Large intestine (tissue), 12 donors: ENCODE measurements at places on chromosomes 13 and 19. TPM values are rescaled to one million over a fixed set of nuclear protein-coding genes. Genes with fewer than 3 reads are reported as not detected.

ABHD13 gene
- polyA plus RNA-seq = 12.9 TPM

PSPN gene
- 2.5 TPM for polyA plus RNA-seq

KLK2 gene
- polyA plus RNA-seq = 0.15 TPM

LMTK3 gene
- polyA plus RNA-seq = 7.2 TPM

ZNF429 gene
- 21.7 TPM for polyA plus RNA-seq

PLVAP gene
- 35.6 TPM for polyA plus RNA-seq

OR7D2 gene
- 0.03 TPM for polyA plus RNA-seq

GRCh38 chr13:95260031-95260525 is 41.2 kb downstream of the ABCC4 start:
- H3K36me3 ChIP-seq = no peaks in the 10 kb centered on the region
- peaks cover 28% of the 10 kb centered on the region for H3K4me1 ChIP-seq
- no peaks in the 10 kb centered on the region for H3K27me3 ChIP-seq
- H3K4me3 ChIP-seq = no peak overlapping the region
- H3K27ac ChIP-seq = no peak overlapping the region

DNA sequence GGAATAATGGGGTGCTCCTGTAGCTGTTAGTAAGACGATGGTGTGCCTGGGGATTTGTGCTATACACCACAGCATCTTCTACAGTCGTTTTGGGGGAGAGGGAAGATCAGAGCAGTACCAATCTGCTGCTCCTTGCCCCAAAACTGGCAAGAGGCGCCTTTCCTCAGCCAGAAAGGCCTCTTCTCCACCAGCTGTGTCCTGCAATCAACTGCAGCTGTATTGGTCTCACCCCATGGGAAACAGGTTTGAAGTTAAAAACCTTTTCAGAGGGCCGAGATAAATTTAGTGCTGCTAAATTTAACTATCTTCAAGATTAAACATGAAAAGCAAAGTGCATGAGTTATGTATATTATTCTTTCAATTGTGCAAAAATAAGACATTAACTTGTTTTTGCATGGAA is 1.2 kb upstream of the RNASEH2B start:
- H3K27me3 ChIP-seq = no peaks in the 10 kb centered on the region
- DNase-seq = no peak
- no peaks in the 10 kb centered on the region for H3K36me3 ChIP-seq
- H3K4me1 ChIP-seq = peaks cover 14% of the 10 kb centered on the region
- H3K27ac ChIP-seq = no peak overlapping the region

DNA sequence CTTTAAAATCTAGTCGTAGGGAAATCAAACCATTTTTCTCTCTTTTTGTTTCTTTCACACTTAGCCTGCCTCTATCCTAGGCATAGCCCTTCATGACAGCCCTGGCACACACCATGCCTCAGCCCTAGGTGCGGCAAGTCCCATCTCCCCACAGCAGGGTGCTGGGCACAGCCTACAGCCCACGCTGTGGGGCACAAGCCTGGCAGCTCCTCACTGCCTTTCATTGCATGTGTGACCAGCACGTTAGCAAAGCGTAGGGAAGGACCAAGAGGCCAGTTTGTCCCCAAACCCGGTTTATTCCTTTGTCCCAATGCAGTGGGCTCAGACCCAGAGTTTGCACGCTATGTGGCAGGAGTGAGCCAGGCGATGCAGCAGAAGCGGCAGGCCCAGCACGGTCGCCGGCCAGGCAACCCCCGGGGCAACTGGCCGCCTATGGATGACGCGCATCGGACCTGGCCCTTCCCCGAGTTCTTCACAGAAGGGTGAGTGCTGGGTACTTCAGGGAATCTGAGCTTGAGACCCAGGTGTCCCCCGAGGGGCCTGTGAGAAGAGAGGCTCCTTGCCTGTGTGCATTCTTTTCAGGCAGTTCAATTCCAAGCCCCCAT is 17.3 kb upstream of the GPI start:
- H3K27me3 ChIP-seq = no peaks in the 10 kb centered on the region
- H3K36me3 ChIP-seq = peaks cover 50% of the 10 kb centered on the region
- DNase-seq = no peak
- no peak overlapping the region for H3K27ac ChIP-seq

DNA sequence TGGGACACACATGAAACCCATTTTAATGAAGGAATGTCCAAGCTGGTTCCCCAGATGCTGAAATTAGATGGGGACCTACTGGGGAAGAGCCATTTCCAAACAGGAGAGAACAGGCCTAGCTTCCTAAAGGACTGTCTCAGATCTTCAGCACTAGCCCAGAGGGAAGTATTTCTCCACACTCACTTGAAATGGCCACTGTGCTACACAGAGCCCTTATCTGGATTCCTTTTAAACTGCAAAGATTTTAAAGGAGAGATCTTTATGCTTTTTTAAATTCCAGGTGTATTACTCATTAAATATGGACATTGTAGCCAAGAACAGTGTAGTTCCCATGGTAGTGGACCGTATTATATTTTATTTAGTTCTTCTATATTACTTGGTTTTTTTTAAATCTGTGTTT is 255.3 kb downstream of the SHISA2 start:
- no peaks in the 10 kb centered on the region for H3K36me3 ChIP-seq
- no peak overlapping the region for H3K27ac ChIP-seq
- DNase-seq = no peak
- H3K27me3 ChIP-seq = peaks cover 4% of the 10 kb centered on the region
- H3K4me3 ChIP-seq = no peak overlapping the region
- no peaks in the 10 kb centered on the region for H3K4me1 ChIP-seq

DNA sequence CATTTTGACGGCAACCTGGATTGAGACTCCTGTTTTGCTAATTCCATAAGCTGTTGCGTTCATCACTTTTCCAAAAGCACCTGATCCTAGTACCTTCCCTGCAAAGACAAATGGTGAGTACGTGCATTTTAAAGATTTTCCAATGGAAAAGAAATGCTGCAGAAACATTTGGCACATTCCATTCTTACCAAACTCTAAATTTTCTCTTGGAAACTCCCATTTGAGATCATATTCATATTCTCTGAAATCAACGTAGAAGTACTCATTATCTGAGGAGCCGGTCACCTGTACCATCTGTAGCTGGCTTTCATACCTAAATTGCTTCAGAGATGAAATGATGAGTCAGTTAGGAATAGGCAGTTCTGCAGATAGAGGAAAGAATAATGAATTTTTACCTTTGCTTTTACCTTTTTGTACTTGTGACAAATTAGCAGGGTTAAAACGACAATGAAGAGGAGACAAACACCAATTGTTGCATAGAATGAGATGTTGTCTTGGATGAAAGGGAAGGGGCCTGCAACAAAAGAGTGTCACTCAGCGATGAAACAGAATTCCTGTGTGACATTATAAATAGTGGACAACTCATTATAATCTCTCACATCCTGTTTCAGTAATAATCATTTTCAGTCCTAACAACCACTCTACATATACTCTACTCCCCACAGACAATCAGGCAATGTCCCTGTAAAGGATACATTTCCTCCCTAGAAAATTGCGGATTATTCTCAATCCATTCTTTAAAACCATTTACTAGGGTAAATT is 45.6 kb upstream of the URAD start:
- no peaks in the 10 kb centered on the region for H3K4me1 ChIP-seq
- peaks cover 2% of the 10 kb centered on the region for H3K27me3 ChIP-seq
- H3K4me3 ChIP-seq = no peak overlapping the region
- no peak for DNase-seq
- H3K36me3 ChIP-seq = no peaks in the 10 kb centered on the region

DNA sequence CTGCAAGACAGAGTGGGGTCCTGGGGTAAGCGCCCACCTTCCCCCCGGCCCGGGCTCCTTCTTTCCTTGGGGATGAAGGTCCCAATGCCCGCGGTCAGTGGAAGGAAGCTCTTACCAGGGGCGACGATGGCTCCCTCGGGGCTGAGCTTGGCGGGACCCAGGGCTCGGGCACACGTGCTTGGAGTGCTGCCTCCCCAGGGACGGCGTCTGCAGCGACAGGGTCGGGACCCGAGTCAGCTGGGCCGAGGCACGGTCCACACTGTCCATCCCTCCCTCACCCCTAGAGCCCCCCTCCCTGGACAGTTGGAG is 3.5 kb downstream of the JSRP1 start:
- H3K4me1 ChIP-seq = peaks cover 32% of the 10 kb centered on the region
- H3K27me3 ChIP-seq = peaks cover 58% of the 10 kb centered on the region
- H3K36me3 ChIP-seq = peaks cover 13% of the 10 kb centered on the region
- DNase-seq = no peak
- H3K4me3 ChIP-seq = peak overlapping the region; percentile 27

DNA sequence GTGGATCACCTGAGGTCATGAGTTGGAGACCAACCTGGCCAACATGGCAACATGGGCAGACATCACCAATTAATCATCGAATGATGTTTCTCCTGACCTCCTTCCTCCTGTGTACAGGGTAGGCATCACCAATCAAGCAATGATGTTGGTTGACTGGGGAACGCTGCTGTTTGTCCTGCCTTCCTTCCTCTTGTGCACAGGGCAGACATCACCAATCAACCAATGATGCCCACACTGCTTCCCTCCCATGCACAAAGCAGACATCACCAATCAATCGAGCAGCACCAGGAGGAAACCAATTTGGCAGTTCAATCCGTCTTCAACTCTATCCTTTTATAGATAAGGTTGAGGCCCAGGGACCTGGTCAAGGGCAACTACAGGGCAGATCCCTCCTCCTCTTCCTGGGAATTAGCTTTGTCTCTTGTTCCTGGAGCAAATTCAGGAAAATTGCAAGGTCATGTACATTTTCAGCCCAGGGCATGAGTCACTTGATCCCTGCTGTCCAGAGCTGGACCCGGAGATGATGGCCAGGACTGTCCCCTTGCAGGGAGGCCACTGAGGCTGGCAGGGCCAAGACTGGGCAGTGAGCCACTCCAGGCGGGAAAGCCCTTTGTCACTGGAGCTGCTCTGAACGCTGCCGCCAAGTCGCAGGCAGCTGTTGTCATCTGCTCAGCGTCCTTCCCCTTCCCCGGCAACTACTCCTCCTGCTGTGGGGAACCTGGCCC is 5.3 kb upstream of the CSNK1G2 start:
- DNase-seq = no peak
- H3K4me3 ChIP-seq = no peak overlapping the region

DNA sequence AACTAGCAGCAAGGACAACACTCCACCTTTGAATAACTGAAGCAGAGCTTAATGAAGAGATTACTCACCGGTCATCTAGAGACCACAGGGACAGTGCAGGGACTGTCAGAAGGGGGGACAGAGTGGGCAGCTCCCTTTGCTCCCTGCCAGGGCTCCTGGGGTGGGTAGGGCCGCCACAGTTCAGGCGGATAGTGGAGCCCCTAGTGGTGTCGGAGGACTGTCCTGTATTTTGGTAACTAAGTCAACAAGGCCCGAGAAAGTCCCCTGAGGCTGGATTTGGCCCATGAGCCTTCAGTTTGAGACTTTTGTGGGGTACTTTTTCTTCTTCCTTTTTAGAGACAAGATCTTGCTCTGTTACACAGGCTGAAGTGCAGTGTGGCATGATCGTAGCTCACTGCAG is 44.6 kb downstream of the GJA3 start:
- no peak for DNase-seq
- no peaks in the 10 kb centered on the region for H3K27me3 ChIP-seq
- H3K4me3 ChIP-seq = no peak overlapping the region
- peaks cover 12% of the 10 kb centered on the region for H3K4me1 ChIP-seq

DNA sequence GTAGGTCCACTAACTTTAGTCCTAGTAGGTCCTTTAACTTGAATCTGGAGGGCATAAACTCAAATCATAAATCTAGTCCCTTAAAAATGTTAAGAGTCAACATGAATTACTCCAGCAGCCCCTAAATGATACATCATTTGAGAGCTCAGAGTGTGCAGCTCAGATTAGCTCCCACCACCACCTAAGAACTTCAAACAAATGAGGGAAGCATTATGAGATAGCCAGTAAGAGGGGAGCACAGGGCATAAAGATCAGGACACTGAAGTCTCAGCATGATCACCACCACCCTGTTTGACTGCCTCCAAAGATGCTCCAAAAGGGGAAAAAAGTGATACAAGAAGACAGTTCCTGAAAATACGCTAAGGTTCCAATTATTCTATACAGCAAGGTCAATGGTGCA is 5.7 kb downstream of the PROSER1 start:
- no peak for DNase-seq
- no peak overlapping the region for H3K4me3 ChIP-seq
- H3K4me1 ChIP-seq = peaks cover 3% of the 10 kb centered on the region
- H3K27ac ChIP-seq = no peak overlapping the region

DNA sequence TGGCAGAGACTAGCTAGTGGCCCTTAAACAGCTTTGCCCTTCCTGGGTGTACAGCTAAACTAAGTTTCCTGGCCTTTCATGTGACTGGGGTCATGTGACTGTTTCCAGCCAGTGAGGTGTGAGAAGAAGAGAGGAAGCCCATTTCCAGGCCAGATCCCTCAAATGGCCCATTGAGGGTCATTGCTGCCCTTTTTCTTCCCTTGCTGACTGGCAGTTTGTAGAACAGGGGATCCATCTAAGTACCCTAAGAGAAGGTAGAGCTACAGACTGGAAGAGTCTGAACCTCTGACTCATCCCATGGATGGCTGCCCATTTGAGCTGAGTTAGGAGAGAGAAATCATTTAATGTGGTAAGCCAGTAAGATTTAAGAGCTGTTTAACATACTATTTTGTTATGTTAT is 2.8 kb downstream of the SWSAP1 start:
- H3K27me3 ChIP-seq = peaks cover 4% of the 10 kb centered on the region
- H3K4me1 ChIP-seq = peaks cover 28% of the 10 kb centered on the region
- H3K36me3 ChIP-seq = peaks cover 5% of the 10 kb centered on the region
- DNase-seq = peak; percentile 49
- no peak overlapping the region for H3K4me3 ChIP-seq

DNA sequence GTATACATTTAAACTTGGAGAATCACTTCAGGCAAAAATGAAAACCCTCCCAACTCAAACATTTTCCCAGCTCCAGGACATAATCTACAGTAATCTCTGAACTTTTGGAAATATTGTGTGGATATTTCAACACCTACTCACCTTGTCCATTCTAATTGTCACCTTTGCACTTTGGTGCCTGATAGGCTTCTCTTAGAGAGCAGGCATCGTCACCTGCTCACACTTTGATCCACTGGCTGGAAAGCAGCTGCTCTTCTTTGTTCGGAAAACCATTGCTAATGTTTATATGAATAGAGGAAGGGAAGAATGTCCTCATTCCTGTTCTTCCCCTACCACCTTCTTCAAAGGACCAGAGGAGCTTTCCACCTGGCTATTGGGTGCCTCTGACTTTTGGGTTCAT is 411.2 kb downstream of the FGF9 start:
- H3K27ac ChIP-seq = no peak overlapping the region
- H3K4me3 ChIP-seq = no peak overlapping the region
- H3K36me3 ChIP-seq = no peaks in the 10 kb centered on the region
- H3K27me3 ChIP-seq = no peaks in the 10 kb centered on the region
- DNase-seq = peak; percentile 72

DNA sequence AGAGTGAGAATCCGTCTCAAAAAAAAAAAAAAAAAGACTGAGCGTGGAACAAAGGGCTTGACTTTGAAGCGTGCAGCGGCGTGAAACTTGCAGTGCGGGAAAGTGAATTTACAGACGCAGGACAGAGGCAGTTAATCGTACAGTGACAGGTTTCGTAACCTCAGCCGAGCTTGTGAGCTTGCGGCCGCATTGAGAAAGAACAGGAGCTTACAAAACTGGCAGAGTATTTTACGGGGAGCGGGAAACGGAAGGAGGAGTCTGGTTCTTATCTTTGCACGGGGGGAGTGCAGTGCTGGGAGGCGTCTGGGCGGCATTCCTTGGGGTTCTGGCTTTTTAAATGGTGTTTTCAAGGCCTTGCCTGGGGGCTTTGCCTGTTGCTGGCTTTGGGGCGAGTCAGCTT is 6.0 kb upstream of the BSG start:
- no peak for DNase-seq
- H3K4me3 ChIP-seq = no peak overlapping the region
- H3K27me3 ChIP-seq = no peaks in the 10 kb centered on the region
- peak overlapping the region; percentile 60 for H3K27ac ChIP-seq
- no peaks in the 10 kb centered on the region for H3K36me3 ChIP-seq
